HT-29 (cell line): ENCODE measurements at places on chromosomes 6 and 20. TPM values are rescaled to one million over a fixed set of nuclear protein-coding genes. Genes with fewer than 3 reads are reported as not detected.

- no peak for DNase-seq
Observed at GRCh38 chr20:49867453-49868215, 47.7 kb downstream of the SPATA2 start.

Gene C2
- total RNA-seq, result 0.28 and 0.91 TPM in 2 replicates

- no peak for DNase-seq
Observed at GRCh38 chr6:44359973-44360372, 17.5 kb downstream of the SPATS1 start.

Gene PTGIS
- not detected in 2 replicates for total RNA-seq

GRCh38 chr6:89787660-89788328 lies 31.8 kb downstream of the MDN1 start:
- no peak for DNase-seq

Gene IMPG1
- not detected in 2 replicates for total RNA-seq

Gene COL9A3
- 57.4 and 59.7 TPM in 2 replicates for total RNA-seq

- DNase-seq, result no peak
Observed at GRCh38 chr6:134081506-134081905, 29.1 kb upstream of the SLC2A12 start.

DNA sequence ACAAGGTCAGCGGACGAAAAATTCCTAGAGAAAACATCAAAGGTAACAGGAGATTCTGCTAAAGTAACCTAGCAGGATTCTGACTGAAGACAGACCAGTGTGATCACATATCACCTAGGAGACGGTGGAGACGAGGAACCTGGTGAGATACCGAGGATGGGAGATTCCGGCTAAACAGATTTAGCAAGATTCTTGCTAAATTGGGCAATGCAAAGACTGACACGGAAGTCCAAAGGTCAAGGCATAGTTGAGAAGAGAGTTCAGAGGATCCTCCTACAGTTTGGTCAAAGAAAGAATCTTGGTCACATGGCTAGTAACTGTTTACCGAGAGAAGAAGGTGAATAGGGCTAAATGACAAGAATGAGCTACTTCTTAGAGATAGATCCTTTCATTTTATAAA lies 61.1 kb downstream of the TMEM170B start:
- peak; percentile 81 for DNase-seq

- no peak for DNase-seq
Observed at GRCh38 chr20:35975576-35976373, 7.4 kb downstream of the CNBD2 start.

- DNase-seq, result peak; percentile 47
Observed at GRCh38 chr20:21529863-21530262, 16.0 kb upstream of the NKX2-2 start.

DNA sequence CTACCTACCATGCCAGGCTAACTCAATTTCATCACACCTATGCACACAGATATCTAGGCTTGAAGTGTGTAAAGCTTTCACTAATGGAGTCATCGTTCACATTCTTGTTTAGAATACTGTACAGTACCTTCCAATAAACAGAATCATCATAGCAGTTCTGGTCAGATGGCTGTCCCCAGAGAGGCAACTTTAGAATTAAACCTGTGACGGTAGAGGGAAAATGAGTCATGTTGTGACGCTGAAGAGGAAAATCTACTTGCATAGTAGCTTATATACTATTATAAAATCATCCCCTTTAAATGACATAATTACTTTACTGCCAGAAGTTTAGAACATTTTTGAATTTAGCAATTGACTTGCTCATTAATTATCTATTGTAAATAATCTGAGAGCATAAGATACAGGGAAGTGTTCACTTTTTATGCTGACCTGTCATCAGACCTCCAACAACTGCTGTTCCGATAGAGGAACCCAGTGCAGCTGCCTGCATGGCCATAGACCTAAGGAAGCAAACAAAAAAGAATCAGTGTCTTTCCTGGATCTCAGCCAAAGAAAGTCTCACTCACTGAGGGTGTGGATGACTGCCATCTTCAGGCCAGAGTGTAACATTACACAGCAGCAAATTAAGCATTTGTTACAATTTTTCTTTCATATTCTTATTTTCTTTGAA lies 29.8 kb downstream of the RHAG start:
- peak; percentile 95 for DNase-seq

GRCh38 chr6:110053395-110054240 lies 75.5 kb downstream of the GPR6 start:
- DNase-seq, result peak; percentile 60

Gene GRIK2
- not detected in 2 replicates for total RNA-seq

DNA sequence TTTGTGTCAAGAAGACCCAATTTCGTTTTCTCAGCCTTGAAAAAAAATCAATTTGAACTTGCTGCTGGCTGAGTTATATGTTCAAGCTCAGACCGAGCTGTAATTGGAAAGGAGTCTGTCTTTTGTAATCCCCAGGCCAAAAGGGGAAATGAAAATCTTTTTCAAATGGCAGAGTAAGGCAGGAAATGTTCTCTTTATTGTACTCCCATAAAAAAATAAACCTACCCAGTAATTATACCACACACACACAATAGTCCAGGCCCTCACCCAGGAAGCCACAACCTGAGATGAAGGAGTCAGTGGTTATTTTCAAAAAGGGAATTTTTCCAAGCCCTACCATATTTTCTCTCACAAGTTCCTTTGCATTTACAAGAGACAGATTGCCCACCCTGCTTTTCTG lies 45.3 kb downstream of the CLIC5 start:
- no peak for DNase-seq

Gene PLN
- not detected in 2 replicates for total RNA-seq

- no peak for DNase-seq
Observed at GRCh38 chr20:22768266-22769178, 184.2 kb upstream of the FOXA2 start.

- DNase-seq, result peak; percentile 7
Observed at GRCh38 chr6:134920422-134920821, 29.5 kb downstream of the ALDH8A1 start.

Gene FRMD1
- not detected in 2 replicates for total RNA-seq

GRCh38 chr20:63706027-63706695 lies 1.6 kb downstream of the ARFRP1 start:
- no peak for DNase-seq

Gene APCDD1L
- total RNA-seq, result not detected in 2 replicates

Gene C20orf202
- 0.13 TPM in 1 of 2 replicates, not detected in the other for total RNA-seq

- no peak for DNase-seq
Observed at GRCh38 chr6:46583081-46583480, 69.5 kb downstream of the CYP39A1 start.

Gene CASP8AP2
- total RNA-seq, result 6.2 and 6.3 TPM in 2 replicates

- DNase-seq, result no peak
Observed at GRCh38 chr6:163679753-163680152, 265.2 kb downstream of the QKI start.

Gene TRIM26
- 63.1 and 63.5 TPM in 2 replicates for total RNA-seq

- DNase-seq, result peak; percentile 75
Observed at GRCh38 chr20:5996765-5997164, 46.3 kb downstream of the MCM8 start.

Gene NOTCH4
- total RNA-seq, result 2.2 and 2.4 TPM in 2 replicates

Gene CNBD2
- total RNA-seq, result 13.7 and 14.5 TPM in 2 replicates

DNA sequence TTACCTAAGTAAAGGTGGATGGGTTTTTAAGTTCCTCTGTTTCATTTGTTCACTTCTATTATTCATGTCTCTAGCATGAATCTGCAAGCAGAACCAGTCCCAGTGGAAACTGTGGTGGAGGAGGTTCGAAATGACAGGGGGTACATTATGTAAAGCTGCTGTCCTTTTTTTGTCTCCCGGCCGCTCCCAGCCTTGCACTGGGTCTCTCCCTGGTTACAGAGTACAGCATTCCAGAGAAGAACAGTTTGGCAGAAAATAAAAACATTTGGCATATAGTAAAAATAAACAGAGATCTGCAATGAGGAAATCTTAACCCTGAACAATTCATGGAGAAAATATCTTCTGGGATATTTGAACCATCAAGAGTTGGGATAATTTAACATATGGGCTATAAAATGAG lies 34.6 kb upstream of the TAGAP start:
- no peak for DNase-seq

- no peak for DNase-seq
Observed at GRCh38 chr20:3199976-3200755, 4.3 kb downstream of the DDRGK1 start.

DNA sequence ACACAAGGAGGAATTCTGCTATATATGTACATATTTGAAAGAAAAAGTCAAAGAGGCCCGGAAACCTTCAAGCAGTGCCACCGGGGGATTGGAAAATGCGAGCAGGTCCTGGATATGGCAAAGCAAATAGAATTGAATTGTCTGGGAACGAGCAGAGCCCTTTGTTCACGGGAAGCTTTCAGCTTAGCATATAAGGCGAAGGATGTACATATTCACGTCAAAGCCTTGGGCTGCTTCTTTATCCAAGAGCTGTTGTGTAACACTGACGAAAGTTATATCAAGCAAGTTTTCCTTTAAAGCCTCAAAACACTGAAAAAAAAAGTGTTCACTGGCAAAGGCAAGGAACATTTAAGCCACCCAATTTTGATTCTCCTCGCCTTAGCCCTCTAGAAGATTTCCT lies 171.0 kb downstream of the GPX5 start:
- no peak for DNase-seq

Gene NMBR
- not detected in 2 replicates for total RNA-seq

- DNase-seq, result no peak
Observed at GRCh38 chr6:133778414-133779130, 110.3 kb upstream of the TCF21 start.

Gene AURKA
- 75.4 and 94.1 TPM in 2 replicates for total RNA-seq

Gene BANF2
- total RNA-seq, result not detected in 2 replicates

DNA sequence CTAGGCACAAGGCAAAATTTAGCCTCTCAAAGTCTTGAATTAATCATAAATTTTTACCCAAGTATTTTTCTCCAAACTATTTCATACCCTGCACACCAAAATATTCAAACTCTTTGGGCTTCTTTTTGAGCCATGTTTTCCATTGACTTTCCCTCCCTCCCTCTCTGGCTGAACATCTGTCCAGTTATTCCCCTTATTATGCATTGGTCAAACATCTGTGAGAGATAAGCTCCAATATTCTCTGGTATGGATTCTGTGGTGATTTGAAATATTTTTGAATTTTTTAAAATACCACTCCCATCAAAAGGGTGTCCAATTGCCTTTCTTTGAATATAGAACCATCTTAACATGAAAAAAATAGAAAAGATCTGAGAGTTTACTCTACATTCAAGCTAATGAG lies 244.2 kb downstream of the RFPL4B start:
- no peak for DNase-seq

- DNase-seq, result no peak
Observed at GRCh38 chr6:128713461-128713860, 169.5 kb upstream of the LAMA2 start.

- no peak for DNase-seq
Observed at GRCh38 chr6:106613590-106613989, 15.7 kb downstream of the RTN4IP1 start.

DNA sequence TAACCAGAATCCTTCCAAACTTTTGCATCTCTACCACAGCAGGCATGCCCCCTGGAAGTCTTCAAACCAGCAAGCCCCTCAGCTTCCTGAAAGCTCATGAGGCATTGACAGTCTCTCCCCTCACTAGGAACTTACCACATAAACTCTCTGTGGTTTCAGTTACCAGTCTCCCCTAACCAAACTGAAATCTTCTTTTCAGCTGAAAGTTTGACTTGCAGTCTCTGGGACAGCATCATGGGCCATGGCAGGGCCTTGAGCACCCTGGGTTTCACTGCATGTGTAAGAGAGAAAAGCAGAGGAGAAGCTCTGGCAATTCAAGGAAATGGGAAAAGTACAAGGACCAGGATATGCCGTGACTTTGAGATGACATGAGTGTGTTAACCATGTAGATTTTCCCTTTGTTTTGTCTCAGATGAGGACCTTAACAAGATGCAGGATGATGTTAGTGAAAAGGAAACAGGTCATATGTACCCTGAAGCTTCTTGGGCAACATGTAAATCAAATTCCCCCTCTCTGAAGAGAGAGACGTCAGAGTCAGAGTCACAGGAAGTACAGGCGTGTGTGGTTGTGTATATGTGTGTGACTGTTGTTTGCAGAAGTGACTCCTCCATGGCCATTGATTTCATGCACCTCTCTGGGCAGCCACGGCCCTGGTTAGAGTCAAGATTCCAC lies 106.3 kb downstream of the TNFRSF21 start:
- DNase-seq, result no peak

DNA sequence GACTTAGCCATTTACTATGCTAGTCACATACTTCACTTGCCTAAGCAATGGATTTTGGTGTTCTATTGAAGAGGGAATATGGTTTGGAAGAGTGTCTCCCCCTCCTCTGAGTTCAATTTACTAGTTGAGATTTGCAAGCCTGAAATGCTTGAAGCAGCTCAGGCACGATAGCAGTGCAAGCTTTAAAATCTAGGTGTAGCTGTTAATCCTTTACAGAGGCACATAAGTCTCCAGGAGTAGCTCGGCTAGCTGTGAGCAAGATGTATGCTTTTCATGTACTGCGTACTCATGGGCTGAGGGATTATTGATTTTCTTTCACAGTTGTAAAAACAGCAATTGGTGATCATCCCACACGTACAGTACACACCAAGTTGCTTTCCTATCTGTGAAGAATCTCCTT lies 726 bp downstream of the FLRT3 start:
- DNase-seq, result peak; percentile 49

Gene MICA
- 36.1 and 39.2 TPM in 2 replicates for total RNA-seq

- peak; percentile 43 for DNase-seq
Observed at GRCh38 chr20:37397076-37397953, 51.4 kb downstream of the SRC start.

DNA sequence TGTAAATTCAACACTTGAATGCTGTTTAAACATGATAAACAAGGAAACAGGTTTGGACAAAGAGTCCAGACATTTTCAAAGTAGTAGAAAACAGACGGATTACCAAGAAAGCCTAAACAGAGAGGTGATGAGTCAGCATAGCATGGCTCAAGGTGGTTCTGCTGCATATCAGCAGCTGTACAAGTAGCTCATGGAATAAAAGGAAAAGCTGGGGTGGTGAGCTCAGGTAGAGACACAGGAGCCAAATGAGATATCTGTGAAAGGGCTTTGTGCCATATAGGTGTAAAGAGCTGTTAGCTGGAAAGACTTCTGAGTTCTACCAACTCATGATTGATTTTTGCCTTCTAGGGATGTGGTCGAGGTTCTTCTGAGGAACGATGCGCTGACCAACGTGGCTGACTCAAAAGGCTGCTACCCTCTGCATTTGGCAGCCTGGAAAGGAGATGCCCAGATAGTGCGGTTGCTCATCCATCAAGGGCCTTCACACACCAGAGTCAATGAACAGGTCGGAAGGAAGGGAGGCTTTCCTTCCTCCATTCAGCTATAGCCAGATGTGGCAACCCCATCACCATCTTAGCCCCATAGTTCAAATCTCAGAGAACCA lies 80.7 kb downstream of the ANKS1A start:
- no peak for DNase-seq

Gene LGSN
- not detected in 2 replicates for total RNA-seq
